ENCODE measurements at places on chromosomes 3 and 15.

DNA sequence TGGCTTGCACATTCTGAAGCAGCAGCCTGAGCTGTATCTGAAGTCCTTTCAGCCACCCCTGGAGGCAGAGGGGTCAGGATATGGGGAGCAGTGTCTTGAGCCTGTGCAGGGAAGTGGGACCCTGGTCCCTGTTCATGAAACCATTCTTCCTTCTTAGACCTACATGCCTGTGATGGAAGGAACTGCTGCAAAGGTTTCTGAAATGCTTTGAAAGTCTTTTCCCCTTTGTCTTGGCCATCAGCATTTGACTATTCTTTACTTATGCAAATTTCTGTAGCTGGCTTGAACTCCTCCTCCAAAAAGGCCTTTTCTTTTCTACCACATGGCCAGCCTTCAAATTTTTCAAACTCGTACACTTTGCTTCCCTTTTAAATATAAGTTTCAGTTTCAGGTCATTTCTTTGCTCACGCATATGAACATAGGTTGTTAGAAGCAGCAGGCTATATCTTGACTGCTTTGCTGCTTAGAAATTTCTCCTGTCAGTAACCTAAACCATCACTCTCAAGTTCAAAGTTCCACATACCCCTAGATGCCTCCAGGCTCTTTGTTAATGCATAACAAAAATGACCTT, 62.3 kb downstream of the GALK2 start:
- no peak for DNase-seq

GRCh38 chr15:57566834-57567233, 24.9 kb upstream of the MYZAP start:
- DNase-seq, result no peak

DNA sequence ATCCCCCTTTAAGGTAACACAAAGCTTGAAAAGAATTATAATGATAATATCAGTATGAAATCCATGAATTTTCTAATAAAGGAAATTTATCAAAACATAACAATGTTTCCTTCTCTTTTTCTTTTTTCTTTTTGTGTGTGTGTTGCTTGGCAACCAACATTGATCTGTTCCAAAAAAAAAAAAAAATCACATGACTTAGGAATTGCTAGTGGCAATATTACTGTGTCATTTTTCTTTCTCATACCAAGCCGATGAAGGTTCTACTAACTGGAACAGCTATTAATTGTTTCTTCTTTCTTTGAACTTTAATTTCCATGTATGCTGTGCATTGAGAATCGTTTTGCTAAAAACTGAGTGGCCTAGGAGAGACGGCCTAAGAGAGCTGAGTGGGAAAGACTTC, 317.7 kb upstream of the ONECUT1 start:
- DNase-seq, result no peak

DNA sequence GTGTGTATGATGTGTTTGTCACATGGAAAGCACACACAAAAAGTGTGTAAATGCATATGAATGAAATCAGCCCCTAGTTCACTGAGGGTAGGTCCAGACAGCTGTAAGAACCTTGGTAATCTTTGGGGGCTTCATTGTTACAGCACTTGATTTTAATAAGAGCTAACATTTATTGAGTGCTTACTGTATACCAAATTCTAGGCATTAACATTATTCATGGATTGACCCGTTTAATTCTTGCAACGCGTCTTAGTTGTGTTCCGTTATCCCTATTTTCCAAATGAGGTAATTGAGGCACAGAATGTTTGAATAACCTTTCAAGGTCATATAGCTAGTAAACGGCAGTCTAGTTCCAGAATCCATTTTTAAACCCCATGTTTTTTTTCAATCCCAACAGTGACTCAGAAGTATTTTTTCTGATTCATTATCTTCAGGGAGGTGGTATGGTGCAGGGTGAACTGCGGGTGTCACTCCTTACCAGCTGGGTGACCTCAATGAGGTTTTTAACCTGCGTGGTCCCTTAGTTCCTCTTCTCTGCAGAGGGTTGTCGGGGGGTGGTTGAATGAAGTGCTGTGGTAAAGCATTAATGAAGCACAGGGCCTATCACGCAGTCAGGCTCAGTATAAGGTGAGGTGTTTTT, 14.2 kb downstream of the RAB8B start:
- no peak for DNase-seq

DNA sequence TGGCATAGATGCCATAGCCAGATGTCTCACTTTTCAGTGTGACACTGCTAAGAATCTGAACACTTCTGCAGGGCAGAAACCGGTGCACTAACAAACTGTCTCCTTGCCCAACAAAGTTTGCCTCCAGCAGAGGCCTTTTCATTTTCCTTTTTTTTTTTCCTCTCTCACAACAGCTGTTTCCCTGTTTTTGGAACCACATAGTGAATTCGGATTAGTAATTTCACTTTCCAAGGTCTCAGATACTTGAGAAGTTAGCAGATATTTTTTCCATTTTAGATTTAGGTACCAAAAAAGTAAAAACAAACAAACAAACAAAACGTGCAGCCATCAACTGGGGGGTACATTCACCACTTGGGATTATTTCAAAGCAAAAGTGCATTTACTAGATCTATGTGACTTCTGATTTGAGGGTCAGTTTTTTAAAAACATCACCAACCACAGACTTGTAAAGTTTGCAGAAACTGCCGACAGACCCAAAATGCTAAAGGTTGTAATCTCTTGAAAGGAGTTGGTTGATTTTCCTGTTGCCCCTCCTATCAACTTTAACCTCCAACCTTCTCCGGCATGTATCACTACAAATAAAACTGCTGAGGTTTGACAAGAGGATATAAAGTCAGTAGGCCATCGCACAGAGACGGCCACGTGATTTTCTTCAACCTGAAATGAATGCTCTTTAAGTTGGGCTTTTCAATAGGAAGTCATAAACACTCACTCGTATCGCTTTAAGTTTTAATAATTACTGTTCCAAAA, 169.1 kb downstream of the CDIN1 start:
- no peak for DNase-seq

DNA sequence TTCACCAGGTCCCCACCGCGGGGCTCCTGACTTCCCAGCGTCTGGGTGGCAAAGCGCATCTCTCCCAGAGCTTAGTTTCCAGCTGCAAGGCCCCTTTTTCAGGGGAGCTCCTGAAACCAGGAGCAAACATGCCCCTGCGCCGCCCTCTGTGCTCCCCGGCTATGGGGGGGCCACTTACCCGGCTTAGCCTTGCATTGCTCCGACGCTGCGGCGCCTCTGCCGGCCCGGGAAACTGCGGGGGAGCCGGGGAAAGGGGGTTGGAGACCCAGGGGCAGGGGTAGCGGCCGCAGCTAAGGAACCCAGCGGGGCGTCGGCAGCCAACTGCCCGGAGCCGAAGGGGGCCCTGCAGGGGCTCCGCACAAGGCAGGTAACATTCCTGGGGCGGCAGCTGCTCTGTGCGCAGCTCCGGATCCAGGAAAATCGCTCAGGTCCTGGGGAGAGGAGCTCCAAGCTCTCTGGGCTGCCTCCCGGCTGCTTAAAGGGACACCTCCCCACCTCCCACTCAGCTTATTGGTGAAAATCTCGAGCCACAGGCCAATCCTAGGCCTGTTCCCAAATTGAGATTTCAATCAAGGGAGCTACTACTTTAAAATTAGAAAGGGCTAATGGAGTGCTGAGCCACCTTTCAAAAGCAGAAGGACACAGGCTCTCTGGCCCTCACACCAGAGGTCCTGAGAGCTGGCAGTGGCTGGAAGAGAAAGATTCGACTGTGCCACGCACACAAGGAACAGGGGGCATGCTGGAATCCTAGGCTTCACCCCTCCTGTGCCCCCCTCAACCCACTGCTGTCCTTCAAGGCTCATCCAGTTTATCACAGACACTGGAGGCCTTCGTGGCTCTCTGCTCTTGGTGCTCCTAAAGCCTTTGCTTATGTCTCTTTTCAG, 42.7 kb upstream of the PRICKLE2 start:
- DNase-seq, result peak; percentile 41

DNA sequence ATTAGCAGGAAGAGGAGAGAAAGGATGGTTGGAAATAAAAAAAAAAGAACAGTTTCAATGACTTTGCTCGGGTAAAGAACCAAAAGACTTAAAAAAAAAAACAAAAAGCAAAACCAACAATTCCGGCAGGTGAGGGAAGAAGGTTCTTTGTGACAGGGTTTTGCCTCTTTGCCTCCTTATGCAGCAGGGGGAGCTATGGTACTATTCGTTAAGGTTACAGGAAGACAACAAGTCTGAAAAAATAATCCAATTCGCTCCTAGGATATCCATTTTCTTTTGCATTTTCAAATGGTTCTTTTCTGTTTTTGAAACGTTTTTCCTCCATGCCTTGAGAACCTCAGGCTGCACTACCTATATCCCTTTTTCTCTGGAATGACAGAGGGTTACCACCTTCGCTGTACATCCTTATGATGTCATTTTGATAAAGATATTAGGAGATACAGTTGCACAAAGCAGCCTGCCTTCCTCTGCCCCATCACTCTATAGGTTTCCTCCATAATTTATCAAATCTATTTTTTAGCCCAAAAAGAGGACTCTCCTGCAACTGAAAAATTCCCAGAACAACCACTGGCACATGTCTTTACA, 55.0 kb downstream of the CFAP20DC start:
- DNase-seq, result peak; percentile 68

DNA sequence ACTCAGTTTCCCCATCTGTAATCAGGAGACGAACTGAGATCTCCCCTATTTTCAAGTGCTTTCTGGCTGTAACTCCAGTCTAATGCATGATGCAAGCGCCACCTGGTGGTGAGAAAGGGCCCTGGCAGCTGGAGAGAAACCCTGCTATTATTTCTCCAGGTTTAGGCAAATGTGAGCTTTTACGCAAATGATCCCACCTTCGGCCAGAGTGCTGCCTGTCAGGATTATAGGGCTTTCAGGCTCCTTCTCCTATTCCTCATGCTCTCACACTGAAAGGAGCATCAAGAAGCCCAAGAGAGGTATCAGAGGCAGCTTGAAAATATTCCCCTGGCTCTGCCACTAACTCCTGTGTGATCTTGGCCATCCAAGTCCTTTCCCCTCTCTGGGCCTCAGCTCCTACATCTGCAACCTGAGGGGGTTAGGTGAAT, 93.9 kb upstream of the RASGRF1 start:
- peak; percentile 28 for DNase-seq

DNA sequence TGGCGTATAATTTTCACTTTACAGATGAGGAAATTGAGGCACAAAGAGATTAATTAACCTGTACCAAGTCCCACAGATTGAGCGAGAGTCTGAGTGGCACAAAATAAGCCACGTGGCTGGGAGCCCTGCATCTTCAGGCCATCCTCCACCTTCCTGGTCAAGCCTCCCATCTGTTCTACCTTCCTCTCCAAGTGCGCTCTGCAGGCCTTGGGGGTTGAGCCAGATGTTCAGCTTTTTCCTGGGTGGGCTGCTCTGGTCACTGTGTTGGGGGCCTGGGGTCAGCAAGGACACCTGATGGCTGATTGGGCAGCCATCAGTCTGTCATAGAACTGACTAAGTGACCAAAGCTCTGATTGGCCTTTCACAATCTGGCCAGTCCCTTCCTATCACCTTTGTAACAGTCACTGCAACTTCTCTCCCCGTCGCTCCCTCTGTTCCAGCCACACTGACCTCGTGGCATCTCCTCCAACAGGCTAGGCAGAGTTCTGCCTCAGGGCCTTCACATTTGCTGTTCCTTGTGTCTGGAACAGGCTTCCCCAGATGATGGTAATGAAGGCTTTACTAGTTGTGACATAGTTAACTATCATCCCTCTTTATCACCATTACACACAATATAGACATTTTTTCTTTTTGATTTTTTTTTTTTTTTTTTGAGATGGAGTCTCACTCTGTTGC, 46.8 kb downstream of the SCN5A start:
- DNase-seq, result no peak

DNA sequence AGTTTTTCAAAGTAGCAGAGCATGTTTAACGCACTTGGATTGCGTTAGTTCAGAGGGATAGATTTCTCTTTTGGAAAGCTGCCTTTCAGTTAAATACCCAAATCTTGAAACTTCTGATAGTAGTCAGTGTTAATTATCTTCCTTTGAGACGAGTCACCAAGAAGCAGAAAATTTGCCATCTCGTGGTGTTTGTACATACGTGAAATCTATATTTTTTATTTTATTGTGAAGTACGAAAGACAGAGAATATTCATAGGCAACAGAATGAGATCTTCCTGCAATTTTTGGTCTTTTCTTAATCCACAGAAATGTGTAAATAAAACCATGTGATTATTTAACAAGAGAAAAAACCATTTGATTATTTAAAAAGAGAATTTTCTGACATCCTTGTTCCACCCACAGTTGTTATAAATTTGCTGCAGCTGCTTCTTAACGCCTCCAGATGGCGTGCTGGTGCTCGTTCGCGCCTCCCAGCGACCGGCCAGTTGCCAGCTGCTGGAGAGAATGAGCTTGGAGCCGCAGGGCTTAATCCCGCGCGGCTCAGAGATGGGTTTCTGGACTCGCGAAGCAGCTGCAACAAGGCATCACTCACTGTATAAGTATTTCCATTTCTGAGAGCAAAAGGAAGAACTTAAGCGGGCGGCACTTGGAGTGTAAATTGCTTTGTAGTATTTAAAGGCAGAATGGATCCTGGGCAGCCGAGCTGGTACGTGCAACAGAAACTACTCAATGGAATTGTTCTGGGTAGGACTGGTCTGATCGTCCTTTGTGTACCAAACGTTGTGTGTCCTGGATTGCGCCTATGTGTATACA, 10.5 kb upstream of the SLITRK3 start:
- peak; percentile 68 for DNase-seq

GRCh38 chr3:194951931-194952582, 266.4 kb downstream of the FAM43A start:
- DNase-seq, result no peak

DNA sequence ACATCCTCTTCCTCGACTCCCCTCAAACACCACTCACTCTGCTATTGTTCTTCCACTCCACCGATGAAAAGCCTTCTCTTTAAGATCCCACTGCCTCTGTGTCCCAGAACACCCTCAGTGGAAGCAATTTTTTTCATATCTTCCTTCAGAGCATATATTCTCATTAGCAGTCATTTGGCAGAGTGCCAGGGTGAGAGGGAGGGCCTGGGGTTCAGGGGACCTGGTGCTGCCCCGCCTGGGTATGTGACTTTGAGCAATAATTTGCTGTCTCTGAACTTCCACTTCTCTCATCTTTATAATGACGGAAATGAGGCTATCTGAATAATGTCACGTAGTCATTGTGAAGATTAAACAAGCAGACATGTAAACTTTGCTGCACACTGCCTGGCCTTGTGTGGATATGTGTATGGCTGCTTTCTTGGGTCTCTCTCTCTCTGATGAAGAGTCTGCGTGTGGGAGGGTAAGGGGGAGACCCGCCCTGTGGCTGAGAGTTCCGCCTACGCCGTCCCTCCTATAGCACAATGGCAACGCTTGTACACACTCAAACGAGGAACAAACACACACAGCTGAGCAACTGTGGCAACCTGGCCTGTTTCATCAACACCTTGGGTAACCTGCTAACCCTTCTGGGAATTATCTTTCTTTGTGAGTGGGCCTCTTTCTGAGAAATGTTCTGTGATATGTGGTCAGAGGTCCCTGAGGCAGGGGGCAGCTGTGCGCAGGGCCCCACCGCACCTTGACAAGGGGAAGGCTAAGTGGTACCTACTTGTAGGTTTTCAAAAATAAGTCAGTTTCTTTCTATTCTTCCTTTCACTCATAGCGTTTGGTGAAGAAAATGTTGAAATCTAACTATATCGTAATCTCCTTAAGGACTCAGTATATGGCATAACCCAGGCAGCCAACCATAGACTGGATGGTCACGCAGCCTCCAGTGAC, 369.8 kb downstream of the SV2B start:
- DNase-seq, result no peak

All from fibroblast of the conjunctiva (primary cell).